Spleen (tissue), 13 donors: ENCODE measurements at places on chromosomes 2 and 18. TPM values are rescaled to one million over a fixed set of nuclear protein-coding genes. Genes with fewer than 3 reads are reported as not detected.

GRCh38 chr18:48933578-48934414 is 17.0 kb downstream of the SMAD7 start:
- peak; percentile 82 for DNase-seq

Gene ATP6V1B1
- polyA plus RNA-seq = 0.06 TPM

Gene AGAP1
- polyA plus RNA-seq = 2.8 TPM

DNA sequence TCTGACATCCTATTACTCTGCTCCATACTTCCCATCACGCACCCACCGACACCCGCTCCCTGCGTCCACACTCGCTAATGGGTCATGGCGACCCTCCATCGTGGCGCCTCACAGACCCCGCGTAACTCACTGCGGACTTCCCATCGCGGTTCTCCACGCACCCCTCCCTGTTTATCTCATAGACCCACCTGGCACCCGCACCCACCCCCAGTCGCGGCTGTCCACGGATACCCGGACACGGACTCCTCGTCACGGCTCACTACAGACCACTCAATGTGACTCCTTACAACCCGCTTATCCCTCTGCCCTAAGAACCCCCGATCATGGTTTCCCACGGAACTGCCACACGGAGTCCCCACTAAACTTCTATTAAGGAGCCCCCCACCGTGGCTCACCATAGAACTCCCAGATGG is 458 bp downstream of the CXXC1 start:
- peak; percentile 92 for DNase-seq

DNA sequence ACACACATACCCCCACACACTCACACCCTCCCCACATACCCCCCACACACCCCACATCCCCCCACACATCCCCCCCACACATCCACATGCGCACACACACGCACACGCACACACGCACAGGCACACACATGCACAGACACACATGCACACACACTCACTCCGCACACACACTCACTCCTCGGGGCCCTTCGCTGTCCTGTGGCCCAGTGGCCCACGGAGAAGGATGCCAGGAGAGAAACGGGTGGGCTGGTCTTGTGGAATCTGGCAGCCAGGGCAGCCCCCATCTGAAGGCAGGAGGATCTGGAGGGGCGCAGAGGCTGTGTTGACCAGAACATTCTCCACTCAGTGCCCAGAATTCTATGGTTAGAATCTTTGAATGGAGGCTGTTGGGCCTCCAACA is 51.6 kb downstream of the ACAA2 start:
- no peak for DNase-seq

Gene FAM110C
- 0.13 TPM for polyA plus RNA-seq

GRCh38 chr18:76558881-76559667 is 64.0 kb upstream of the ZNF516 start:
- DNase-seq = no peak

Gene GATA6
- polyA plus RNA-seq = 4.2 TPM

DNA sequence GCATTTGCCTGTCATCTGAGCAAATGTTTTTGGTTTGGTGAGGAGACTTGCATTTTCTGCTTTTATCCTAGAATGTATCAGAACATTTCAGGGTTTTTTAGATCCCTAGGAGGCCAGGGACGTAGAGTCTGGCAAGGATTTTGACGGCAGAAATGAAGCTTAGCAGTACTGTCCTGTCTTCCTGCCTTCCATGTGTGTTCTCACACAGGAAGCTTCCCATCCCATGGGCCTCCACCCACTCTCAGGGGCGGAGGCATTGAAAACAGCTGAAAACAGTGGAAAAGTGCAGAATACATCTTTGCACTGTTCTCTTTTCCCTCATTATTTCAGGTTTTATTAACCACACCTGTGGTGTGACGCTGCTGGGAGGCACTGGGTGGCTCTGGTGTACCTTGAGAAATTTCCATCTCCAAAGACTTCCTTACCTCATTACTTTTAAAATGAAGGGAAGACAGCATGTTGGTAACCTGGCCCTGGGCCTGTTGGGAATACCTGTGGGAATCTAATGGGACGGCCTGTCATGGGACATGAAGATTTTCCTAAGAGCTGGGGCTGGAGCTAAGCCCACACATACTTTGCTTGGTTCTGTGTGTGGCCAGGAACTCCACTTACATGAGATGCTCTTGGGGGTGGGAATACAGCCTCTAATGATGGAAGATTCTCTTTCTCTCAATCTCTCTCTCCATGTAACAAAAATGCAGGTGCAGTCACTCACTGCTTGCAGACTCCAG is 20.5 kb downstream of the PCARE start:
- no peak for DNase-seq
